Stimulated activated naive CD4-positive, alpha-beta T cell treated with Interleukin-2 at 50 U/mL for 16 hours (primary cell): ENCODE measurements at places on chromosomes 7 and 10.

- no peak for DNase-seq
Observed at GRCh38 chr10:61408105-61408504, 45.1 kb downstream of the TMEM26 start.

- DNase-seq: no peak
Observed at GRCh38 chr10:24843256-24843655, 109.2 kb downstream of the PRTFDC1 start.

DNA sequence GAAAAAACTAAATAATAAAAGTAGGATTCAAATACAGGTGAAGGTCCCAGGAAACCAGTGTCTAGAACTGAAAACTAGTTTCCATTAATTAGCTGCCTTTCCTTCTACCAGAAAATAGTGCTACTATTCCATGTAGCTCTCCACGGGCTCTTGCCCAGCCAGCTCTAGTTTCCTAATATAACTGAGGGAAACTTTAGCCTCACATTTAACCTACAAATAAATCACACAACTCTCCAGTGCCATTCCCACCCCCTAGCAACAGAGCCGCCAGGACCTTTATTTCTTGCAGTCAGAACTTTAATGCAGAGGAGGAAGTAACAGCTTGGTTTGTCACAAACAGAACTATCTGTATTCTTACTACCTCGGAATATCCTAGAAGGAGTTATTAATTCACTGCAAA, 10.3 kb downstream of the TOMM7 start:
- DNase-seq: no peak

DNA sequence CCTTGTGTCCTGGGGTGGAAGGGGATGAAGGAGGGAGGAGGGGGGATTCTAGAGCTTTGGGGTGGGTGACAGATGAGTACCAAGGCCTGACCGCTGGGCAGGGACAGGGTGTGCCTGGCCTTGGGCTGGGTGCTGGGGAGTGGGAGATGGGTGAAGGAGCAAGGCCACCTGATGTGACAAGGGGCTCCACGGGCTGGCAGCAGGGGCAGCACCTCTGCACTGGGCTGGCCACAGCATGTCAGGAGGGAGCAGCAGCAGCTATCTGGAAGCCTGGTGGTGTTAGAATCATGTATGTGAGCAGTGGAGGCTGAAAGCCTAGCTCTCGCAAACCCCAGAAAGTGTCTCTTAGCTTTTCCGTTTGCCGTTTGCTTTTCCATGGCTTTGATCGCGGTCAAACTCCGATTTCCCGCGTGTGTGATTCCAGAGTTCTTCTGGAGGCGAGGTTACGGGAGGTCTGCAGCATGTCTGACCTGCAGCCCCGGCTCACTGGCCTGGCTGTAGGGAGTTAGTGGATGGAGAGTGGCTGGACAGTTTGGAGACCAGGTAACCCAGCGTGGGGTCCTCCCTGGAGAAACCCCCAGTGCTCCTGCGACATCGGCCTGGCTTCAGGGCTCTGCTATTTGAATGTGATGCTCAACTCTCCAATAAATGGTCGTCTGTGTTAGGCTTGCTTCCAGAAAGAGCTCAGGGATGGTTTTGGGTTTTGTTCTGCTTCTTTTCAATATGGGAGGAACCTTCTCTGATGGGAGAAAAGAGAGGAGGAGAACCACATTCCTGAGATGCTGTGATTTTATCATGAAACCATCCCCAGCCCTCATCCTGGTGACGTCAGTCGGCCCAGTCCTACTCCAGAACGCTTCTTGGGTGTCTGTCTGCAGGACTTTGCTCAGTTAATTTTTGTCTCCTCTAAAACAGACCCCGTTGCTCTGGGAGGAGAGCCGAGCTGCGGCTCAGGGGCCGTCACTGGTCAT, 105.5 kb downstream of the CUX1 start:
- no peak for DNase-seq

DNA sequence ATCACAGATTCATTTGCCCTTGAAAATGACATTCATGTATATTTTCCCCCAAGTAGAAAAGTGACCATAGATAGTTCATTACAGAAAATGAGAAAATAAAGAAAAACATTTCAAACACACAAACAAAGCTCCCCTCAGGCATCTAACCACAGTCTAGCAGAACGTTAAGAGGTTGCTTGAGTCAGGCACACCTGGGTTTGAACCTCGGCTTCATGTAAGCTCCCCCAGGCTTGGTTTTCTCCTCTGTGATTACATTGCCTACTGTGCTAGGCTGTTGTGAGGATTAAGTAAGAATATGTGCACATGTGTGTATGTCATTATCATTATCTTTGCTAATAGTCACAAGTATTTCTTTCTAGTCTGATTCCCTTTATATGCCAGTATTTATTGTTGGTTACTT, 9.1 kb downstream of the DNTT start:
- DNase-seq: no peak

DNA sequence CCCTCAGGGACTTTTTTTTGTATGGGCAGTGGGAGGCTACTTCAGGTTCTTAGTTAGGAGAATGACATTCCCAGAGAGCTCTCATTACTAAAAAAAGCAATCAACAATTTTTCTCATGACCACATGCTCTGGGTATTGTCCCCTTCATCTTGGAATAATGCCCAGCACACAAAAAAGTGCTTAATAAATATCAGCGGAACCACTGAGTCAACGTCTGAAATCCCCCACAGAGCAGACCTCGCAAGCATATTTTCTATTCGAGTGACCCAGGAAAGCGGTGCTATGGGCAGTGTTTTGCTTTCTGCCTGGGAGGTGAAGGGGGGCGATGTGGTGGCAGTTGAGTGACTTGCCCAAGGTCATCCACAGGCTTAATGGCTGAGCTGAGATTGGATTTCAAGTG, 493.4 kb upstream of the ZMIZ1 start:
- DNase-seq: no peak

DNA sequence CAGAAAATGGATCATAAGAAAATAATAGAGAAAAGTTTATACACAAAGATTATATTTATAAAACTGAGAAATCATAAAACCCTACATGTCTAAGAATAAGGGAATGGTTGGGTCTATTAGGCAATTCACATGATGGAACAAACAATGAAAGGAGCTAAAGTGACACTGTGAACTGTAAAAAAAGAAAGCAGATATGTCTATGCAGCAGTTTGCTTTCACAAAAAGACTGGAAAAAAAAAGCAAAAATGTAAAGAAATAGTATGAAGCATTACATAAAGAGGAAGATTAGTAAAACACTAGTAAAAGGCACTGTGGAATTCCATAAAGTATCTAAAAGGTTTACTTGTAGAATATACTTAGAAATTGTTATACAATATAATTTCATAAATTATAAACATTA, 95.9 kb downstream of the HBP1 start:
- DNase-seq: no peak

DNA sequence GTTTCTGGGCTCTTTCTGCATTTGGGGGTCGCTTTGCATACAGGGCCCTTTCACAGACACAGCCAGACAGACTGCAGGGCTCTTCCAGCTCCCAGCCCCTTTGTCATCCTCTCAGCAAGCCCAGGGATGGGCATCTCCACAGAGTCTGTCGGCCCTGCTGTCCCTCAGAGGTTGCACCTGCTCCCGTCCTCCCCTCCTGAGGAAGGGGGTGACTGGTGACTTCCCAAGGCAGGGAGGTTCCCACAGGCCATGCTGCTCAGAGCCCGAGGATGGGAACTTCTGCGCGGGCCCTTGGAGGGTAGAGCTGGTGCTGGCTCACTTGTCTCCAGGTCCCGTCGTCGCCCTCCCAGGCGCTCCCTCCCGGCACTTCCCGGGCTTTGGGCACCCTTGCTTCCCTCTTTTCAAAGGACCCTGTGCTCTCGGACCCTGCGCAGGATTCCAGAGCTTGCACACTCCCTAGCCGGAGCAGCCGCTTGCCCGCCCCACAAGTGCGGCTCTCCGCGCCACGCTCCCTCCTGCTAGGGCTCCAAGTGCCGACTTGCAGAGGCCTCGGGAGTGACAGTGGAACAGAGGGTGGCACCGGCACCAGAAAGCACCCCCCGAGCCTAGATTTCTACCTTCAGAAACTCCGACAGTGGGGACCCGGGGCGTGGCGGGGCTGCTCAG, 152.5 kb downstream of the PRKAG2 start:
- DNase-seq: no peak

DNA sequence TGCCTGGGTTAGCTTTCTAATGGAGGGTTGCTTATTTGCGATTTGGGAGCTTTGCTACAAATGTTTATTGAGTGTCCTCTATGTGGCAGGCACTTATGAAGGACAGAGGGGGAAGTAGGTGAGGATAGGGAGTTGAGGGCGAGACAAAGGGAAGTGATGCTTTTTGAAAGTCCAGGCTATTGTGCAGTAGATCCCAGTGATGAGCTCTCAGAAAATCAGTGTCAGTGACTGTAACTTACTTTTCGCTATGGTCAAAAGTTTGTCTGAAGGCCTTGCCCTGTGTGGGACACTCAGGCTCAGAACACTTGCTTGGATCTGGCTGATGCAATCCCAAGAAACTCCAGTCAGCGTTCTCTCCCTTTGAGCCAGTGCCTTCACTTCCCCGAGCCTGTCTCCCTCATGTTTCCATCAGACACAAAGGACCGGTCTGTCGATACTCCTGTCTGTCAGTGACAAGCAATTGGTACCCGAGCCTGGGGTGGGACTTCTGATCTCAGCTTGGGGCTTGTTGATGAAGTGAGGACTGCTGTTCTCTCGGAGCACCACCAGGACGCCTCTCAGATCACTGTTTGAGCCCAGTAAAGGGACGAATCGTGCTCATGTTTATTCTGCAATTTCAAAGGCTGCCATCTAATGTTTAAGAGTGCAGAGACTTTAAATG, 63.1 kb upstream of the SORCS3 start:
- no peak for DNase-seq
